ENCODE measurements at places on chromosomes 4 and X.

GRCh38 chr4:139912445-139912844 lies 241.5 kb downstream of the MAML3 start:
- no peak for DNase-seq

DNA sequence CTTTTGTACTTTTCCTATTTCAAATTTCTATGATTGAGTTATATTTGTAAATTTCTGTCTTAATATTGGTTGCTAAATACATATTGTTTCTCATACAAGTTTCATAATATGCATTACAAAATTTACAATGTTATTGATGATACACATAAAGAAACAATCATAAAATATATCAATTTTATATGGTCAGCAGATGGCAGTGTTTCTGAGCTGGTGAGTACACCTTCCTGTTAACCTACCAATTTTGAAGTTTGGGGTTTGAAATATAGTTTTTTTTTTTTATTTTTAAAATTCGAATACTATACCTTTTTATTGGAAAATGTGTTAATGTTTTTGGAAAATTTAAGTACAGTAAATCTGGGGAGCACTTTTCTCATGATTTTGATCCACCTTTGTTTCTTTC lies 1953.1 kb upstream of the ADGRL3 start:
- DNase-seq: no peak

DNA sequence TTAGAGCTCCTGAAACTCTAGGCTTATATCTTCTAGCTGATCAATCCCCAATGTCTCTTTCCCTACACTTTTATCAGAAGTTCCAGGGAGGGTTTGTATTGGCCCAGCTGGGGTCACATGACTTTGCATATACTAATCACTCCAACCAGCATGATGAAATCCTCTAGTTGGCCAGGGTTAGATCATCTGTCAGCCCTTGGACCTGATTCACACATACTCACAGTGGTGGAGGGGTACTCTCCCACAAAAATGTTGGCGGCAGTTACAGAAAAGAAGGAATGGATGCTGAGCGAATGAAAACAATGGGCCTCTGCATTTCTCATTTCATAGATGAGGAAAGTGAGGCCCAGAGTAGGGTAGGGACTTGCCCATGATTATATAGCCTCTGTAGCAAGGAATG lies 151.1 kb downstream of the PJA1 start:
- no peak for DNase-seq

DNA sequence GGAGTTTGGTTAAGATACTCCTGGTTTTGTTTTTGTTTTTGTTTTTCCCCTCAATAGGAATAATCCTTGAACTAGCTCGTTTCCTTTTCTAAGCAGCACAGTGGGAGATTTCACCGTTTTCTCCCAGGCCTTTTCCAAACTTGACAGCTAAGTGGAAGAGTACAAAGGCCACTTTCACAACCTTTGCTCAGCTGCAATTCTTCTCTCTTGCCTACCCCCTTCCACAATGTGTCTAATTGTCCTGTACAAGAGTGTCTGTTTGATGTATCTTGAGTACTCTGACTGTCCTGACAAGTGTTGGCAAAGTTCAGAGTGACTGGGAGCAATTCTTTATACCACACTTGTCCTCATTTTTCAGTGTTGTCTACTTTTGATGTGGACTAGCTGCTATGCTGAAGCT lies 674.3 kb upstream of the AMOT start:
- no peak for DNase-seq

DNA sequence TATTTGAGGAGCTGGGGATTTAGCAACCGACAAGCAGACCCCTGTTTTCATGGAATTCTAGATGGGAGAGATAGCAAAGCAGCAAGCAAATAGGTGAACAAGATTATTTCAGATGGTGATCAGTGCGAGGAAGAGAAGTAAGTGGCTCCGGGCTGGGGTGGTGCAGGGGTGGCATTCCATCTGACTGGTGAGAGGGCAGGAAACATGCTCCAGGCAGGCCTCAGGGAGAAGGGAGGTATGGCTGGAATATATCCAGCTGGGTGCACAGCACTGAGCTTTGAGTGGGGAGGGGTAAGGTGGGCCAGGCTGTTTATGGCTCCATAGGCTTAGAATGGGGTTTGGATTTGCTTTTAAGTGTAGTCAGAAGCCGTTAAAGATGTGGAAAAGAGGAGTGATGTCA lies 21.2 kb downstream of the PTTG2 start:
- DNase-seq: no peak

DNA sequence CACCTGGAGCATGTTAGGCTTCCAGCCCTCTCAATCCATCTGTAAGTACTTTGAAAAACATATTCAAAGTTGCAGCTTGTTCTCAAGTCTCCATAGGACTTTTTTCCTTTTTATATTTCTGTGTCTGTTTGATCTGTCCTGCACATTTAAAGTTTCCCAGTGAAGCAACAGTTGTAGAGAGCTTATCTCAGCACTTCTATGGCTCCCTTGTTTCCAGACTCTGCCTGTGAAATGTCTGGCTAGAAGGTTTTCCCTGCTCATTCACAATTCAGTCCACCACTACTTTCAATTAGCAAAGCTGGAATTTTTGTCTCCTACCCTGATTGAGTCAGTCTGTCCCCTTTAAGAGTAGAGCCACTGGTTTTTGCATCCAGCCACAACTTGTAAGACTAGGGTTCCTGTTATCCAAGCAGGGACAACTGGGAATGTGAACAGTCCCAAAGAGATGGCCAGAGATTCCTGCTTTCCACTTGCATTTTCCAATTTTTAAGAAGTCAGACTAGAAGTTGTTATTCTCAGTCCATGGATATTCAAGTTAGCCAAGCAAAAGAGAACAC lies 116.1 kb downstream of the GASK1B start:
- no peak for DNase-seq

- no peak for DNase-seq
These were observed 7.6 kb downstream of the TIGD4 start for GRCh38 chr4:152771741-152772533.

DNA sequence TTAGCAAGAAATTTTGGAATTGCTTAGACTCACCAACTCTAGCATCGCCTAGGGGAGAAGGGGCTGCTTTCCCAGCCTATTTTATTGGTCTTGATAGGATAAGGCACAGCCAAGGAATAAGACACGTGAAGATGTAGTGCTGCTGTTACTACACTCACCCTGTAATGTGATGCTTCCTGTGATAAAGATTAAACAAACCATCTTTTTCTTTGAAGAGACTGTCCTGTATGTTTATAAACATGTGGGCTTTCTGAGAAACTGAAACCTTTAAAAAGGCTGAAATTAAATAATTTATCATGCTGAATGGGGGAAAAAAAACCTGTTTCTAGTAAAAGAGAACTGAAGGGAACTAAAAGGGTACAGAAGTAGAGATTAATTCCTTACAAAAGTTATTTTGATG lies 13.2 kb downstream of the TAPT1 start:
- no peak for DNase-seq

- DNase-seq: no peak
These were observed 4.9 kb downstream of the GSX2 start for GRCh38 chr4:54104907-54105306.

DNA sequence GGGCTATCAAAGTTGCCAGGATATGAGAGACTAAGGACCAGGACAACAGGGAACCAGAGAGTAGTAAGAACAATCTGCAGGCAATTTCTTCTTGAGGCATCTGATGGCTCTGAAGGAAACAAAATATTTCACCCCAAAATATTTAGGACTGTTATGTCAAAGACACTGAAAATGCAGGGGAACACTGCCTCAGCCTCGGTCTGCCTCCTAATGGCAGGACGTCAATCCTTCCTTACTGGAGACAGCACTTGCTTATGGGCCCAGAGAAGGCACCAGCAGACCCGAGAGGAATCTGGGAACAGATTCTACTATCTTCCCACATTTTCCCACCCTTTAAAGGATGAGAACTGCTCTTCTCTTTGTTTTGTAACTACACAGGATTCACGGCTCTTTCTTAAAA lies 23.3 kb downstream of the RNF150 start:
- no peak for DNase-seq

GRCh38 chrX:14351611-14352303 lies 177.6 kb upstream of the GLRA2 start:
- DNase-seq: no peak

- DNase-seq: no peak
These were observed 77.0 kb downstream of the REELD1 start for GRCh38 chr4:146291313-146291712.

- DNase-seq: no peak
These were observed 109.1 kb upstream of the TBL1X start for GRCh38 chrX:9355739-9356138.

DNA sequence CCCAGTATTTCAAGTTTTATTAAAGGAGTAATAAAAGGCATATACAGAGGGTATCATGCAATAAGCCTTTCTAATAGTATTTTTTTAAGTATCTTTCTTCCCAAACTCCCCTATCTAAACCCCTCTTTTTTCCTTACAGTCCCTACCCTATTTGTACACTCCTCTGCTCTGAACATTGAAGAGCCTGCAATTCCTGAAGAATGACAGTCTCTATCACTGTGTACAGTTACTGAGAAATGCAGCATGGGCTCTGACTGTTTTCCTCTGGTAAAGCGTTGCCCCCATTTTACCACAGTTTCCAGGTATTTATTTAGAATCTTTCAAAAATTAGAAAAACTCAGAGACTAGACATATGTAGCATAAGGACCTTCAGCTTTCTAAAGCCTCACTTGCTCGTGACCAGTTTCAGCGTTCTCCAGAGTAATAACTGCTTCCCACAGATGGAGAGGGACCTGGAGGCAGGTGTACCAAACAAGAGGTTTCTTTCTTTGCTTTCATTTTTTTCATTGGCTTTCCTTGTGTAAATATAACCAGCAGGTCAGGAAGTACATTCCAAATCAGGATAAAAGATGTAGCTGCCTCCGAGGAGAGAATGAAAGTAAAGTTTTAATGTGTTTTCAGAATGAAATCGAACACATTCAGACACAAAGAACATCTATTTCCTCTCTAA lies 230.8 kb downstream of the CFAP299 start:
- DNase-seq: no peak

GRCh38 chrX:114338870-114339269 lies 245.0 kb upstream of the HTR2C start:
- no peak for DNase-seq

DNA sequence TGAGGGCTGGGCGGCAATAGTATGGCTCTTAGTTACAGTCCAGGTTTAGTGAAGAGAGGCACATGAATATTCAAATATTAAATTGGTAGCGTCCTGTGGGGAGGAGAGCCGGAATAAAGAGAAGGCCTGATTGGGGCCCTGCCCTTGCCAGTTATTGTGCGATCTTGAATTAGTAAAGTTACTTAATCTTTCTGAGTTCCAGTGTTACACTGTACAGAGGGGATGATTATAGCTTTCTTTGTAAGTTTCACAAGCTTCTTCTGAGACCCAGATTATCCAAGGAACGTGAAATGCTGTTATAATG lies 1.2 kb downstream of the METAP1 start:
- DNase-seq: no peak

- DNase-seq: no peak
These were observed 202.0 kb downstream of the SLC4A4 start for GRCh38 chr4:71540749-71541269.

DNA sequence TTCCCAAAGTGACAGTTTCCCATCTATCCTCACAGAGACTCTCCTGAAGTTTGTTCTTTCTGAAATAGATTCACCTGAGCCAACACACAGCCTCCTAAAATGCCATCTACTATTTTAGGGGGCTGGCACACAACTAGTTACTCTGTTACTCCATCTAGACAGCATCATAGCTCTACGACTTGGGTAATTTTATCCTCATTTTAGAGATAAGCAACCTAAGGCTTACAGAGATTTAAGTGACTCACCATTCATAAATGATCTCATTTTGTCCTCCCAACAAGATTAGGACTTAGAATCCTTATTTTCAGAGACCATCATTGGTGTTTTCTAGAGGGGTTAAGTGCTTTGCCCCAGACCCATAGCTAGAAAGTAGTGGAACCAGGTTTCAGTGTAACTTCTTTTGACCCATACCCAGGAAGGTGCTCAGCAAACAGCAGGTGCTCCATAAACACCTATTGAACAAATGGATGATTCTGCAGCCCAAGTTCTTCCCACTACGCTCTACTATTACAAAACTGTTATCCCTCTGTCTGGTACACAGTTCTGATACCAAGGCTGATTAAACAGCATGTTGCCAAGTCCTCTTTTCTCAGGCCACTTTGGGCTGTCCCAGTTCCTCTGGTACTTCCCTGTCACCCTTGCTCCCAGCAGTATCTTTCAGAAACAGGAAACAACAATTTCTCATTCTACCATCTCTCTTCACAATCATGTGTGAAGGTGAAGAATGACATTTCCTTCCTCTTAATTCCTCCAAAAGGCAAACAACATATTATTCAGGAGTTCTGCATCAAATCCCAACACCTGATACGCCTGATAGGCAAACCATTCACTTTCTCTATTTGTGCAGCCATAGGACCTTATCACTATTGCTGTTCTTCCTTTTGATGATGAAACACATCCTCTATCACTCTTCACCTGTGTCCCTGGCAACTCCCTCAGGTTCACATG lies 304.7 kb upstream of the TAPT1 start:
- DNase-seq: no peak

- DNase-seq: no peak
These were observed 1258.0 kb upstream of the IGFBP7 start for GRCh38 chr4:58368221-58368620.

DNA sequence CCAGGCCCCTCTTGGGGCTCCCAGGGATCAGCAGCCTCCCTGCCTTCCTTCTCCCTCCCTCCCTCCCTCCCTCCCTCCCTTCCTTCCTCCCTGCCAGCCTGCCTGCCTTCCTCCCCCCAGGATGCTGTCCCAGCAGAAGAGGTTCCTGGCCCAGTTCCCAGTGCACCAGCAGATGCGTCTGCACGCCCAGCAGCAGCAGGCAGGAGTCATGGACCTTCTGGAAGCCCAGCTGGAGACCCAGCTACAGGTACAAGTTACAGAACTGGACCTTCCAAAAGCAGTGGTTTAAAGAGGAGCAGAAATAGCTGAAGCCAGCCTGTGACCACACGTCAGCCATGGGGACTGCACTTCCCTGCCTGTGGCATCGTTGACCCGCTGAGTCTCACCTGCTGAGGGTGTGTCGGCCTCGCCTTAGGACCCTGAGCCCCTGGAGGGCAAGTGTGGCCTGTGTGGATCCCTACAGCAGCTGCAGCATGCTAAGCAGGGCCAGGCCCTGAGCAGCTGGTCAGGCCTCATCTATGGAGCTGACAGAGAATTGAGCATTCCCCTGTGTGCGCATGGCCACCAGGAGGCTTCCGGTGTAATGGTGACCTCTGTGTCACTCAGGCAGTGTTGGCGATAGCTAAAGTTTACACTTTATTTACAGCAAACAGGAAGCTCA lies 84.7 kb downstream of the CRMP1 start:
- DNase-seq: no peak

- no peak for DNase-seq
These were observed 1339.5 kb upstream of the AGA start for GRCh38 chr4:178781779-178782178.

All from cerebellar nuclear complex (tissue), 1 donor.